ENCODE measurements at places on chromosomes 16 and 17.

GRCh38 chr16:50099957-50100648, 34.3 kb downstream of the HEATR3 start:
- DNase-seq = no peak

GRCh38 chr16:69188236-69188549, 1.2 kb downstream of the SNTB2 start:
- peak; percentile 21 for DNase-seq

GRCh38 chr16:84360170-84360569, 8.2 kb upstream of the ATP2C2 start:
- no peak for DNase-seq

DNA sequence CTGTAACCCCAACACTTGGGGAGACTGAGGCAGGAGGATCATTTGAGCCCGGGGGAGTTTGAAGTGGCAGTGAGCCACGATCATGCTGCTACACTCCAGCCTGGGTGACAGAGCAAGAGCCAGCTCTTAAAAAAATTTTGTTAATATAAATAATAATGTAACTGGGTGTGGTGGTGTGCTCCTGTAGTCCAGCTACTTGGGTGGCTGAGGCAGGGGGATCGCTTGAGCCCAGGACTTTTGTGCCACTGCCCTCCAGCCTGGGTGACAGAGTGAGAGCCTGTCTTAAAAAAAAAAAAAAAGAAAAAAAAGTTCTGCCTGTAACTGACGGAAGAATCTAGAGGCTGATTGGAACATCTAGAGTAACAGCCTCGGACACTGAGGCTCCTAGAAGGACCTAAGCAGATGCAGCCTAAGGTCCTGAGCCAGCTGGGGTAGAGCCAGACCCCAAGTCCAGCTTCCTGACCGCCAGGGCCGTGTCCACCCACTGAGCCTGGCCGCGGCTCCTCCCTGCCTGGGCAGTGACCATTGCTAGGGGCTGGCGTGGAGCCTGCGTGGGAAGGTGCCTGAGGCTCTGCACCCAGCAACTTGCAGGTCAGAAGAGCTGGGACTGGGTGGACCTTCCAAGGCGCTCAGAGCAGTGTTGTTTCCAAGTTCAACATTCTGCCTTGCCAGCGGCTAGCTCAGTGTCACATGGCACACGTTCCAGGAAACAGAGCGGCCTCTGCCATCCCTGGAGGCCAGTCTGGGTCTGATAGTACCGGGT, 209.4 kb upstream of the CIBAR2 start:
- DNase-seq = no peak

- no peak for DNase-seq
Observed at GRCh38 chr16:56888806-56889205, 23.8 kb downstream of the SLC12A3 start.

GRCh38 chr17:14772776-14773175, 471.9 kb downstream of the HS3ST3B1 start:
- no peak for DNase-seq

- DNase-seq = no peak
Observed at GRCh38 chr17:27367121-27367981, 73.4 kb downstream of the WSB1 start.

DNA sequence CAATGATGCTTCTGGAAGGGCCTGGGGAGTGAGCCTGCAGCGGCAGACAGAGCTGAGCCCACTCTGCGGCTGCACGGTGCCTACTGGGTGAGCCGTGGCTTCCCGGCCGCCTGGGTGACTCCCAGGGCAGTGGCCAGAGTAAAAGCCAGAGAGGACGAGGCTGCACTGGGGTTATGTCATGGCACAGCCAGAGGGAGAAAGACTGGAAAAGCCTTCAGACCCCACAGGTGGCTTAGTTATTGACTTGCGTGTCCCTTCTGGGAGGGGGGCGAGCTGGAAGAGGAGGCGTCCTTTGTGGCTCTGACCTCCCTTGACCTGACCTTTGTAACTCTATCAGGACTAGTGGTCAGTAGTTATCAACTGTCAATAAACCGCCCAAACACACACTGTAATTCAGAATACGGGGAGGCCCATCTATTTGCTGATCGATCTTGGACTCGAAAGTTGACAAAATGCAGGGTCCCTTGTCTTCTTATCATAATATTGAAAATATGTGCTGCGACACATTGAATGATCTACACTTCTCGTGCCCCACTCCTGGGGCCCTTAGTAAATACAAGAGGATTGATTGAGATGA, 385.9 kb upstream of the ZFHX3 start:
- DNase-seq = no peak

DNA sequence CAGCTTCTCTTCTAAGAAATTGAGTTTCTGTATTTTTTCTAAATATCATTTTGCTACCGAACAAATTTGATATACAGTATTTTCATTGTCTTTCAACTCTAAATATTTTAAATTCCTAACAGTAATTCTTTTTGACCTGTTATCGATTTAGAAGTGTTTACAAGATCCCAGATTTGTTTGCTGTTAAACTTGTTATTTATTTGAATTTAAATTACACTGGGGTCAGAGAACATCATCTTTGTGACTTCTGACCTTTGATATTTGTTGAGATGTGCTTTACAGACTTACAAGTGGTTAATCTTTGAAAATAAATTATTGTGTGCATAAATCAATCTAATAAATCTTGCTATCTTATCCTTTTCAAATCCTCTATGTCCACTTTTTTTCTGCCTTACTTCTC, 94.2 kb downstream of the ARHGAP44 start:
- no peak for DNase-seq

GRCh38 chr16:55308973-55309372, 15.0 kb upstream of the IRX6 start:
- DNase-seq = no peak

- DNase-seq = peak; percentile 59
Observed at GRCh38 chr17:82228278-82228841, 482 bp upstream of the SLC16A3 start.

DNA sequence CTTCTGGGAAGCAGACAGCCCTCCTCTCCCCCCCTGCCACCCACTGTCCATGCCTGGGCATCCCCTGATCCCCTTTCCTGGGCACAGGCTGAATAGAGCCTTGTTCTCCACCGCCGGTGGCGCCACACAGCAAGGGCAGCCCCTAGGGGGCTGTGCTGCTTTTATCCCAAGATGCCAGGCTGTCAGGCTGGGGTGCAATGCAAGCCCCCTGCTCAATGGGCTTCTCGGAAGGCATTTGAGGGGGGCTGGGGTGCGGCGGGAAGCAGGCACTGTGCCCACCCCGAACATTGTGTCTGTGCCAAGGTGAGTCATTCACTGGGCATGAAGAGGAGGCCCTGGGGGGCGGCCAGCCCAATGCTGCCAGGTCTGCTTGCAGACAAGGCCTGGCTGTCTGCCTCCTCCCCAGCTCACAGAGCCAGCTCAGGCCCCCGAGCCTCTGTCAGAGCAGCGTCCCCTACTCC, 1.5 kb upstream of the GFAP start:
- DNase-seq = no peak

- DNase-seq = peak; percentile 62
Observed at GRCh38 chr17:40909351-40909750, 24.3 kb upstream of the KRT20 start.

- DNase-seq = no peak
Observed at GRCh38 chr16:65994291-65994690, 372.2 kb upstream of the CDH5 start.

GRCh38 chr17:9522074-9522473, 53.5 kb downstream of the STX8 start:
- no peak for DNase-seq

DNA sequence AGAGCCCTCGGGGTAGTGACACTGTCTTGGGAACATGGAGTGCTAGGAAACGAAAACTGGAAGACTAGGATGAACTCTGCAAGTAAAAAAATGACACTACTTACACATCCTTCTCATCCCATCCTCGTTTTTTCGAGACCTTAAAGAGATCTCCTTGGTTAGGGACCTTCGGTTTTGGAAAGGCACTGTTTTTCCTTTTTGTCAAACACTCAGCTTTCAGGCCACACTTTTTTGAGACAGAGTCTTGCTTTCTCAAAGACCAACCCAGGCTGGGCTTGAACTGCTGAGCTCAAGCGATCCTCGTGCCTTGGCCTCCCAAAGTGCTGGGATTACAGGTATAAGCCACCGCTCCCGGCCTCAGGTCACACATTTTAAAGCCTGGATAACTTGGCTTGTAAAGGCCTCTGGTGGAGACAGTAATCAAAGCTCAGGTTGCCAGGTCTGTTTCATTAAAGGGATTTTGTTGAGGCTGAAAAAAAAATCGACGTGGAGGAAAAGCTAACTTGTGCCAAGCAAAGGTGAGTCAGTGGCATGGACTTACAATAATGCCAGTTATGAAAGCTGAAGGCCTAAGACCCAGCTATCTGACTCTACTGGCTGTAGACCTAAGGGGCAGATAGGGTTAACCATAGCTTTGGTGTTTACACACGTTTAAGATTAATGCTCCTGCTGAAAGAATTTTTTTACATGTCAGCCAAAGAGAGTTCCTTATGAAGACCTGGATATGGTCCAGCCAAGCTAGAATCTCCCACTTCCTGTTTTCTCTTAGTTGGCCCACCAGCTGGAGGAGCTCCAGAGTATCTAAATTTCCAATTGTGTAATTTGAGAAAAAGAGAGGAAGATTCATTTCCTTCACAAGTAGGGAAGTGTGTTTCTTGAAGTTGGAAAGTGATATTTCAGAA, 823 bp downstream of the NBR1 start:
- DNase-seq = no peak

GRCh38 chr16:24975428-24975889, 39.7 kb downstream of the ARHGAP17 start:
- DNase-seq = no peak

DNA sequence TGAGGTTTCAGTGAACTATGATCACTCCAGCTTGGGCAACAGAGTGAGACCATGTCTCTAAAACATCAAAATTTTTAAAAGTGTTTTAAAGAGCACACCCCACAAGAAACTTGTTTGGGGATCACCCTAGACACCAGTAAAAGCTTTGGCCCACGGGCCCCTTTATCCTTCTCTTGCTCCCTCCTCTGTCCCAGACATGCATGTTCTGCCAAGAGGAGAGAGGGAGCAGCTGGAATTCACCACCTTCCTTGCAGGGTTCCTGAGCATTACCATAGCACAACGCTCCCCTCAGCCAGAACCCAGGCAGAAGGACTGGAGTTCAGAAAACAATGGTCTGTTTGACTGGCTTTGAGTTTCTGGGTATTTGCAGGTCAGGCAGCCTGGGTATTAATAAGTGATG, 214.3 kb upstream of the CDH5 start:
- no peak for DNase-seq

- DNase-seq = no peak
Observed at GRCh38 chr17:44794851-44795413, 35.2 kb downstream of the GJC1 start.
